Fibroblast of mammary gland (primary cell): ENCODE measurements at places on chromosomes 12 and 14.

DNA sequence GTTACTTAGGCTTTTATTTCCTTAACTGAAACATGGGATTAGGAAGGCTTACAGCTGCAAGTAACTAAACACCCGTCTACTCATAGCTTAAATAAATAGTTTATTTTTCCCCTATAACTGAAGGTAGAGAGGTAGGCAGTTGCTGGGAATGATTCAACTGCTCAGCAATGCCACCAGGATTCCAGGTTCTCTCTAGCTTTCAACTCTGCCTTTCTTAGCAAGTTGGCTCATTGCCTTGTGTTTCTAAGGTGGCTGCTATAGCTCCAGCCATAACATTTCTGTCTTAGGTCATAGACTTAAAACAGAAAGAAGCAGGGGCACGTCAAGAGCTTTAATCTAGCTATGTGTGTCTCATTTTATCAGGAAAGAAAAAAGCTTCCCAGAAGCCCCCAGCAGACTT is 103.7 kb upstream of the MDM1 start:
- no peak for DNase-seq

GRCh38 chr12:15547063-15547462 is 224.8 kb downstream of the PTPRO start:
- DNase-seq: no peak

GRCh38 chr12:30564394-30564793 is 131.3 kb downstream of the IPO8 start:
- no peak for DNase-seq

DNA sequence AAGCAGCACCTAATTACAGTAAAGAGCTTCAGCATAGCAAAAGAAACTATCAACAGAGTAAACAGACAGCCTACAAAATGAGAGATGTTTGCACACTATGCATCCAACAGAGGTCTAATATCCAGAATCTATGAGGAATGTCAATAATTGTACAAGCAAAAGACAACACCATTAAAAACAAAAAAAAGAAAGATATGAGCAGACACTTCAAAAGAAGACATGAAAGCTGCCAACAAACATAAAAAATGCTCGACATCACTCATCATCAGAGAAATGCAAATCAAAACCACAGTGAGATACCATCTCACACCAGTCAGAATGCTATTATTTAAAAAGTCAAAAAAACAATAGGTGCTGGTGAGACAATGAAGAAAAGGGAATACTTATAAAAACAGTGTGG is 273.1 kb downstream of the TMTC2 start:
- no peak for DNase-seq

DNA sequence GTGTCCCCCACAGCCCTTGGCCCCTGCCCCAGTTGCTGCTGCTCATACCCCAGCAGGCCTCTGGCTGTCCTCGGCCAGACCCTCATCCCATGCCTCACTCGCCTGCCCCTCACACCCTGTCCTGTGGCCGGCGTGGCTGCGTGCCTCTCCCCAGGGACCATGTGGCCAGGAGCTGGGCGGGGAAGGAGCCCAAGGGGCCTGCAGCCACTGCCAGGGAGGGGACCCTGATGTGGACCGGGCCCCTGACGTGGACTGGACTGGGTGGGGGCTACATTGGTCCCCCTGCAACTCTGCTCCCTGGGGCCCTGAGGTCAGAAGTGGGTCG is 10.9 kb downstream of the FBRSL1 start:
- no peak for DNase-seq

DNA sequence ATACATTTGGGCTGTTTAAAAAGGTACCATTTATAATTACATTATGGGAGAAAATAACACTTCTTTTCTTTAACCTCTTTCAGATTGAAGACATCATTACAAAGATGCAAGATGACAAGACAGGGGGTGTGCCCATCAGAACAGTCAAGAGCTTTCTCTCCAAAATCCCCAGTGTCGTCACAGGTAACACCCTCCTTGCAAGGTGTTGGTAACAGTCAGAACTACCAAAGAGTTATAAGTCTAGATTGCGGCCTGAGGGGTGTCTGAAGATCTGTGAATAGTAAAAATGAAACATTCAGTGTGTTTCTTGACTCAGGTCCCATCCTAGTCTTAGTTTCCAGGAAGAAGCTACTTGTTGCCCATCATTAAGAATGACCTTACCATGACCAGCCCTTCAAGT is 419.8 kb downstream of the RGS6 start:
- DNase-seq: no peak

DNA sequence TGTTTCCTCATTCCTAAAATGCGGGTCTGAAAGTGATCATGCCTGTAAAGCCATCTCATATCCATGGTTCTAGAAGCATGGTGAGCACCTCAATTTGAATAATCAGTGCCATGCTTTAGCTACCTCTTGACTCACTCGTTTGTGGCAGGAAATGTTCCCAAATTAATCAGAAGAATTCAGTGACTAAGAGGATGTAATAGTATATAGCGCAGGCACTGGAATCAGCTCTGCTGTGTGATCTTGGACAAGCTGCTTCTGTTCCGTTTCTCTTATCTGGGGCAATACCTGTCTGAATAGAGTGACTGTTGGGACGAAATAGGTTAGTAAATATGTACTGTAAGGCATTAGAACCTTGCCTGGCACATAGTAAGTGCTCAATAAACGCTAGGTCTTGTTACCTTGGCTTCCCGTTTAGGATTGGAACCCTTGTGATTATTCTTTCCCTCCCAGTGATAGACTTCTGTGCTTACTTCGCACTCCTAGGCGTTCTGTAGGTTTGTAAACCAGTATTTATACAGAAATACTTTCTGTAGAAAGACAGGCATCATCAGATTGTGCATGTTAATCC is 820 bp upstream of the SMAGP start:
- DNase-seq: peak; percentile 90

- DNase-seq: peak; percentile 98
These were observed 4.9 kb upstream of the MRPL52 start for GRCh38 chr14:22824711-22825359.

GRCh38 chr12:64730588-64730969 is 28.6 kb downstream of the GNS start:
- no peak for DNase-seq

DNA sequence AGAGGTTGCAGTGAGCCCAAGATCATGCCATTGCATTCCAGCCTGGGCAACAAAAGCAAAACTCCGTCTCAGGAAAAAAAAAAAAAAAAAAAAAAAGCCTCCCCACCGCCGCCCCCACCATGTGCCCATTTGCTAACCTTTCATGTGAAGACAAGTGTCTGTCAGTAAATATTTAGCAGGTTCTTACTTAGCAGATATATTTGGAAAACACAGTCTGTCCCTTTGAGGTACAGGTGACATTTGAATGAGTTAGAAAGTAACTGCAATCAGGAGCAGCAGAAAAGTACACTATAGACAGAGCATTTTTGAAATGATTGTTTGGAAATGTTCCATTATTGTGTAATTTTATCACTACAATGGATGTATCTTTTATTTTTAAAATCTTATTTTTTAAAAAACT is 119.7 kb downstream of the FGD4 start:
- no peak for DNase-seq

GRCh38 chr14:96512122-96512521 is 9.9 kb downstream of the PAPOLA start:
- no peak for DNase-seq

DNA sequence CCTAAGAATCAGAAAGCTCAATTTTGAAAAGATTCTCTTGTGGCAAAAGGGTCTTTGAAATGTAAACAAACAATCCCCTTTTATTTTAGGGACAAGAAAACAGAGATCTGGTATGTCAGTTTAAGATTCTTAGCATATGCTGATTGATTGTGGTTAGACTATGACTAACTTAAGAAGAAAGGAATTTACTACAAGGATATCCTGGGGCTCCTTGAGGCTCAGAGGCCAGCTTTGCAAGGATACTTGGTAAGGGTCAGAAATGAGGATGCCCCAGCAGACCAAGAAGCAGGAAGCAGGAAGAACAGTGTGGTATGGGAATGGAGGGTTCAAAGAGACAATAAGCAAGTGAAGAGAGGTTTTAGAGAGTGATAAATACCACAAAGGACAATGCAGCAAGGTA is 474.6 kb downstream of the ETNK1 start:
- DNase-seq: peak; percentile 23
